ENCODE measurements at places on chromosomes 1 and 21.

GRCh38 chr1:116919802-116920201 is 10.1 kb downstream of the PTGFRN start:
- no peak for DNase-seq

DNA sequence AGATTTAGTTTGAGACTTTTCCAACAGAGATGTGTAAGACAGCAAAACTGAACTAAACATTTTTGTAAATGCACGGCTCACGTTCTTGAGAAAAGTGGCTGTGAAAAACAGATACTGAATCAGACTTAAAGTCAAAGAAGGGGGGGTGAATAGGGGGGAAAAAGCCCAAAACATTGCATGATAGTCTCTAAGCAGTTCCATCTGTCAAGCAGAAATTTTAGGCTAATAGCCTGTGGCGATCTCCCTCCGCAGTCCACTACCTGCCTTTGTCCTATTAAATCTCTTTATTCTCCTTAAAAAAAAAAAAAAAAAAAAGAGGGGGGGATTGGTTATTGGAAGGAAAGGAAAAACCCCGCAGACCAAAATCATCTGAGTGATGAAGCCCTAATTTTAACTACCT is 217.6 kb upstream of the NFIA start:
- no peak for DNase-seq

DNA sequence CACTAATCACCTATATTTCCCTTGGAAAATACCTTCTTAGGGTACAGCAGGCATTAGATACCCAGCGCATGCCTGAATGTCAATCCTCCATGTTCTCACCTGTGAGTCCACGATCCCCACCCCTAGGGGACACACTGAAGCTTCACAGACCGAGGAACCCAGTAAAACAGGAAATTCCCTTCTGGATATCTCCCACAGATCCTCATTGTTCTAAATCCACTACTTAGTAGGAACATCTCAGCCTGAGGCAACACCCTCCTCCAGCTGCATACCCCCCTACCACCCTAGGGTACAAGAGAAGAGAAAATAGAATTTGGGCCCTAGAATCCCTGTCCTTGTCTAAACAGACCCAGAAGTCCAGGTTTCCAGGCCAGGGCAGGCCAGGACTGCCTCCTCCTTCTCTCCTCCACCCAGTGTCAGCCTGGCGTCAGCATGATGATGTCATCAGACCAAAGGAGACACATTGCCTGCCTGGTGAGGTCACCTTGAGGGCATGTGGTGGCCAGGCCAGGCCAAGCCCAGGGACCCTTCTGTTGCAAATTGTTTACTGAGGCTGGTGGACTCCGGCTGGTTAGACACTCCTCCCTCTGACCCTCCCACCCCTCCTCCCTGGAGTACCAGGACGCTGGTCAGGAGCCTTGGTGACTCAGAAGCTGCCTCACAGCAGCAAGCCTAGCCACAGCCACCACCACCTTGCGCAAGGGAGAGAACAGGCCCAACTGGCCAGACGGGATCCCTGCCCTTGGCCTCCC is 6.2 kb downstream of the NECTIN4 start:
- no peak for DNase-seq

DNA sequence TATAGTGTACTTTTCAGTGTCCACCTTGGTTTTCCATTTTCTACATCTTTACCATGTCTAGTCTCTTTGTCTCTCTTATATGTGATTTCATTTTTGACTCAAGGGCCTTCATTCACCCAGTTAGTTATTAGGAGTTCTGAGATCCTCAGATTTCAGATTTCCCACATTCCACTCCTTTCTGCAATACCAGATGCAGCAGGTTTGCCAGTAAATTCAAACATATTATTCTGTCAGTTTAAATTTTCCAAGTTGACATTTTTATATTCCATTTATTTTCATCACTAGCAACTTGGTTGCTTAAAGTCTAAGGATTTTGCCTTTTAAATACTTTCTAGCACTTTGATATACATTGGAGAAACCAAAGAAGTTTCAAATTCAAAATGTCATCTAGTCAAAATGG is 42.4 kb downstream of the ABL2 start:
- no peak for DNase-seq
